ENCODE measurements at places on chromosomes 7 and 10.

GRCh38 chr10:122255509-122256301 lies 15.4 kb upstream of the BTBD16 start:
- no peak for DNase-seq

- no peak for DNase-seq
Observed at GRCh38 chr10:51389415-51390321, 309.7 kb downstream of the CSTF2T start.

DNA sequence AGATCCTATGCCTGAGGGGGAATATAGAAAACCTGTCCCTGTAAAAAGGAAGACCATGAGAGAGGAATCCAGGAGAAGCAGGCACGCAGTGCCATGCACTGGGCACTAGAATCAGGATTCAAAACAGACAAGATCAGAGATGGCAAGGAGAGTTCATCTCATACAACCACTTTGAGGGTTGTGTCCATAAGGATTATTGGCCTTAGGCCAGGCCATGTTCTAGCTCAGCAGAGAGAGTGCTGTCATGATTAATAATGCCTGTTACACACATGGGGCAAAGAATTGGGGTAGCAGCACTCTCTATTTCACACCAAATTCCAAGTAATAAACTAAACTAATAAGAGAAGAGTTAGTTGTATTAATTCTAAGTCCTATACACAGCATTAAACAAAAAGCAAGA lies 29.1 kb downstream of the EZH2 start:
- DNase-seq = no peak

DNA sequence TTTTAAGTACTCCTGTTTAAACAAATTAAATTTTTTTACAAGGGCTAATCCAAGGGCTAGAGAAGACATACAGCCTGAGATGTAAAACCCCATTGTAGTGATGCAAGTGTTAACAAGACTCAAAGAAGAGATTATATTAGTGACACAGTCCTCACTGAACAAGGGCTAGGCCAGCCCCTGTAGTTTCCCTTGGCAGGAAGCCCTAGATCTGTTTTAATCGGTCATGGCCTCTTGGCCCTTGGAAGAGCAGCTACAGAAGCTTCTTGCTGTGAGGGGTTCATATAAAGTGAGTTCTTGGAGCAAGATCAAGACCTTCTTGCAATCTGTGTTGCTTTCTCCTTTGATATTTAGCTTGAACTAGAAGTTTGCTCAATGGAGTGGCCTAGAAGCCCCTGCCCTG lies 1339.4 kb downstream of the XPNPEP1 start:
- DNase-seq = no peak

DNA sequence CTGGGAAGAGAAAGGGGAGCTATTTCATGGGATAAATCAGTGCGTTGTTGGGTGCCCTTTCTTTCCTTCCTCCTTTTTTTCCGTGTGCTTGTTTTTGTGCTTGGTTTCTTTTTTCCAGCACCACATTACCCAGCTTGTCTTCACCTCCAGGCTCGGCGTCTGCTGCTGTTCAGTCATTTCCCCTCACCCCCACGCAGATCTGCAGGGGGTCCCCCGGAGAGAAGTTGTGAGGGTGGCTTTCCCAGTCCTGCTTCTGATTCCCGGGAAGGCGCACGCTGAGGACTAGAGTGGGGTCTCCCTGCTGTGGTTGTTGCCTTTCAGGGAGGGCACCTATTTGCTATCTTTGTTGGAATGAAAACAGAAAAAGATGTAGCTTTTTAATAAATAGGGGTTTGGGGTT lies 1.6 kb downstream of the CAMK1D start:
- no peak for DNase-seq

- no peak for DNase-seq
Observed at GRCh38 chr7:70670288-70670687, 461.7 kb upstream of the GALNT17 start.

- DNase-seq = no peak
Observed at GRCh38 chr7:117205873-117206272, 117.0 kb downstream of the WNT2 start.

DNA sequence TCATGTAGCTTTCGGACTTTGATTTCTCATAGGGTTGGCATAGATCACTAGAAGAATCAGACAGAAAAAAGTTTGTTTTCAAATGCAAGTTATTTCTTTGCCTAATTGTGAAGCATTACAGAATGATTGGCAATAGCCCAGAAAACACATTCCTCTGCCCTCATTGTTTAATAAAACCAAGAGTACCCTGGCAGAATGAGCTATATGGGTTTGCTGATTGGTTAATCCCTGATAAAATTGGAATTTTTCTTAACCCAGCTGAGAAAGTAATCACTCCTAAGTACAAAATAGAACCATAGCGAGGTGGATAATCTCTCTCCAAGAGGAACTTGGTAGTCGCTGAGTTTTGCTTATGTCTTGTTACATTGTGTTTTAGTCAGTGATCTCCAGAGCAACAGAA lies 30.9 kb upstream of the CREB5 start:
- DNase-seq = no peak

GRCh38 chr7:77479536-77480088 lies 57.5 kb upstream of the PTPN12 start:
- DNase-seq = no peak

DNA sequence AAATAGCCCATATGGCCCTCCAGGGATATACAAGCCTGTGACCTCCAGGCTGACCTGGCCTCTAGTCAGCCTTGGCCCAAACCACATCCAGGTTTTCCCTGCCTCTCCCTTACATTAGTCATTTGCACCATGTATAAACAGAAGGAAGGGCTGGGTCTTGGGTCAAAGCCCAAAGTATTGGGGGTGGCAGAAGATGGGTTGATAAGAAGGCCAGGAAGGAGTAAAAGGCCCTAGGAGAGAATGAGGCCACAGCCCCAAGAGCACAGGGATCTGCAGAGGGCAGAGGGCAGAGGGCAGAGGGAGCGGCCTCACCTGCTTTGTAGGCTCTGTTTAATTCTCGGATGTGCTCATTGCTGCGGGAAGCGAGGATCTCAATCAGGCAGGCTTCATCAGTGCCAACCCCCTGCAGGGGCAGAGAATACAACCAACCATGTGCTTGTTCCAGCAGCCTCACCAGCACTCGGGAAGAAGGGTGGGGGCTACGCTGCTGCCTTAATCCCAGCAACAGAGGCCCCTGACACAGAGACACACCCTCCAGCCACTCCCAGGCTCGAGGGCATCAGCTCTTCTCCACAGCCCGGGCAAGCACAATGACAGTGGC lies 31.3 kb downstream of the PLAC9 start:
- no peak for DNase-seq

DNA sequence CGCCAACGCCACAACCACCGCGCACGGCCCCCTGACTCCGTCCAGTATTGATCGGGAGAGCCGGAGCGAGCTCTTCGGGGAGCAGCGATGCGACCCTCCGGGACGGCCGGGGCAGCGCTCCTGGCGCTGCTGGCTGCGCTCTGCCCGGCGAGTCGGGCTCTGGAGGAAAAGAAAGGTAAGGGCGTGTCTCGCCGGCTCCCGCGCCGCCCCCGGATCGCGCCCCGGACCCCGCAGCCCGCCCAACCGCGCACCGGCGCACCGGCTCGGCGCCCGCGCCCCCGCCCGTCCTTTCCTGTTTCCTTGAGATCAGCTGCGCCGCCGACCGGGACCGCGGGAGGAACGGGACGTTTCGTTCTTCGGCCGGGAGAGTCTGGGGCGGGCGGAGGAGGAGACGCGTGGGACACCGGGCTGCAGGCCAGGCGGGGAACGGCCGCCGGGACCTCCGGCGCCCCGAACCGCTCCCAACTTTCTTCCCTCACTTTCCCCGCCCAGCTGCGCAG lies 424 bp downstream of the EGFR start:
- DNase-seq = no peak

Data from activated CD4-positive, alpha-beta T cell treated with anti-CD3 and anti-CD28 coated beads, Interleukin-2, amount 50 U/mL, for 24 hours (primary cell).